Activated T-helper 1 cell treated with Interleukin-2 at 50 U/mL for 16 hours (primary cell): ENCODE measurements at places on chromosomes 2 and 18.

DNA sequence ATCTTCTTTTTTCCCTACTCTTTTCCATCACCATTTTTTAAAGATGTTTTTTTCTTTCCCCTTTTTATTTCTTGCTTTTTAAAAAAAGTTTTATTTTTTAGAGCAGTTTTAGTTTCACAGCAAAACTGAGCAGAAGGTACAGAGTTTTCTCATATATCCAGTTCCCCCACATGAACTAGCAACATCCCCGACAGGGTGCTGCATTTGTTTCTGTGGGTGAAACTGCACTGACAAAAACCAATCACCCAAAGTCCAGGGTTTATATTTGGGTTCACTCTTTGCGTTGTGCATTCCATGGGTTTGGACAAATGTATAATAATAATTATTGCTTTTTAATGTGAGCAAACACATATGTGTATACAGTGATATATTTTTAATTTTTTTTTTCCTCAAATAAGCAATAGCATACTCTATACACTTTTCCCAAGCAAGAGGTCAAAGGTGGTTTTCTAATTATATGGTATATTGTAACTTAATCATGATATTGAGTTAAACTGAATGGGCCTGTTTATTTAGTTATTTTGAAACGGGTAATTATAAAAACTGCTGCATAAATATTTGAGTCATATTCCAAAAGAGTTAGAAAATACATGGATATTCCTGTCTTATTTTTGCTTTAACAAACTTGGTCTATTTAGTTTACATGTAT lies 50.3 kb downstream of the NCK2 start:
- no peak for DNase-seq

DNA sequence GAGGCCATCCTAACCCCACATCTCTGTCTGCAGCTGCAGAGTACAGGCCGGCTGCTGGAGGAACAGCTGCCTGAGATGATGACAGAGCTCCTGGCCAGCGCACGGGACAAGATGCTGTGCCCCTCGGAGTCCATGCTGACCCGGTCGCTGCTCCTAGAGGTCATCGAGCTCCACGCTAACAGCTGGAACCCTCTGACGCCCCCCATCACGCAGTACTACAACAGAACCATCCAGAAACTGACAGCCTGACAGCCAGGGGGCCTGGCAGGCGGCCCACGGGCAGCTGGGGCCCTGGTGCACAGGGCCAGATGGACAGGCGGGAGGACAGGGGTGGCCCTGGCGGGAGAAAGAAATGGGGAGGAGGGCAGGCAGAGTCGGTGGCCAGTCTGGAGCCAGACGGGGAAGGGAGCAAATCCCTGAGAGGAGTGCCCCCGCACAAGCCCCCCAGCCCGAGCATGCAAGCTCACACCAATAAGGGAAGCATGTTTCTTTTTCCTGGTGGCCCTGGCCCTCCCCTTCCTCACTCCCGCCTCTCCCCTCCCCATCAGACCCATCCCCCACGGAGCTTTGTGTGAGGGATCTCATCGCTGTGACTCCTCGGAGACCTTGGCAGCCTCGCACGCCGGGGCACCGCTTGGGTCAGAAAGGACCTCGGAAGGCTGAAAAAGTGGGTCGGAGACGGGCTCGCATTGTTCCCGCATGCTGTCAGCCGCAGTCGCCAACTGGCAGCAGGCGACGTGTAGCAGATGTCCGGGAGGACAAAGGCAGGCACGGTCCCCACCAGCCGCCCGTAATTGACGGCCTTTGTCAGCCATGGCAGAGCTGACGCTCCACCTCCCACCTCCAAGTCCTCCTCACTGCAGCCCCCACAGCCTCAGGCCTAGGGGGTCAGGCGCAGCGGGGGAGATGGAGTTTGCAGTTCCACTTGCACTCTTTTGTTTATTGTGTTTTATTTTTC lies 91.2 kb downstream of the SMAD7 start:
- DNase-seq, result no peak

- no peak for DNase-seq
These were observed 56.4 kb downstream of the LPIN1 start for GRCh38 chr2:11802782-11803191.

DNA sequence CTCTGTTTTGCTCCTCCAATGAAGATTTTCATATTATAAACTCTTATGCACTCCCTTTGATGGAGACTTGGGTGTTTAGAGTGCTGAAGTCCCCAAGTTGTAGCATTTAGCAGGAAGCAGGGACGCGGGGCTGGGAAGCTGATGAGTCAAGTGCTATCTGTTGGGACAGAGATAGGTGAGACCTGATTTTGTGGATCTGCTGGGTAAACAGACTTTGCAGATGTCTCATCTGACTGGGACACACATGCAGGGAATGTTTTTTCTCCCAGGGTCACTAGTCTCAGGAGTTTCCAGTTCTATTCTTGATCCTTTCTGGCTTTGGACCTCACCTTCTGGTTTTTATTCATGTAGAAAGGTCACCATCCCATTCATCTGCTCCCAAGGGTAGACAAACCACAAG lies 79.7 kb upstream of the ACAA2 start:
- DNase-seq, result no peak

GRCh38 chr18:79698668-79699335 lies 19.2 kb downstream of the CTDP1 start:
- no peak for DNase-seq

DNA sequence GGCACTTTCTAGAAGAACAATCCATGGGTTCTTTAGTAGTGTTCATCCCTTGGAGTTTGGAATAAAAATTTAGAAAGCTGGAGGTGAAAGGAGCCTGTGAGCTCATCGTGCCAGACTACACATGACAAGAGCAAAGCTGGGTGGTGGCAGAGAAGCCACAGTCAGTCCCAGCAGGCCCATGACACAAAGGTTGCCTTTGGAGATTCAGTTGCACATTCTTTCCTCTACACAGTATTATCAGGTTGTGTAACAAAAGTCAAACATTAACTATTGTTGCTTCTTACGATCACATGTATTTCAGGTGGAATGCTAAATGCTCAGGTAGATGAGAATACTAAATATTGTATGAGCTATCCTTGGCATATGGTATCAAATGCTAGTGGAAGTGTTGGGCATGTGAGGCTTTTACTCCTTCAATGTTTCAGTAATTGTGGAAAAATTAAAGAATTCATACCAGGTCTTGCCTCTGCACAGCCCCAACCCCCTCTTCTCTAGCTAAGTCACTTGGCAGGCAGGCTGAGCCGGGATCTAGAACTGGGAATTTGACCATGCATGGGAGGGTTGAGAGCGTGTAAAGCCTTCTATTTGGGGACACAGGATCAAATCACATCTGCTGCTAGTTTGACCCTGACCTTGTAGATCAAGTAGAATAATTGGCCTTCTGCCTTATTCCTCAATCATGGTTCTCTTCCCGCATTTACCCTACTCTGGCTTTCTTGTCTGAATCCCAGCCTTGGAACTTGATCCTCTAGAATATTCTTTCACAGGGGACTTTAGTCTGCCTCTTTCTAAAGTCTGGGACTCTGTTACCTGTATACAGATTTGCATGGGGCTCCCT lies 230.9 kb downstream of the GCA start:
- DNase-seq, result no peak

- no peak for DNase-seq
These were observed 352.6 kb downstream of the RBM43 start for GRCh38 chr2:150909090-150909489.

GRCh38 chr2:207930747-207931146 lies 94.6 kb downstream of the PLEKHM3 start:
- DNase-seq, result no peak

- no peak for DNase-seq
These were observed 81.6 kb upstream of the CTDP1 start for GRCh38 chr18:79597831-79598632.

DNA sequence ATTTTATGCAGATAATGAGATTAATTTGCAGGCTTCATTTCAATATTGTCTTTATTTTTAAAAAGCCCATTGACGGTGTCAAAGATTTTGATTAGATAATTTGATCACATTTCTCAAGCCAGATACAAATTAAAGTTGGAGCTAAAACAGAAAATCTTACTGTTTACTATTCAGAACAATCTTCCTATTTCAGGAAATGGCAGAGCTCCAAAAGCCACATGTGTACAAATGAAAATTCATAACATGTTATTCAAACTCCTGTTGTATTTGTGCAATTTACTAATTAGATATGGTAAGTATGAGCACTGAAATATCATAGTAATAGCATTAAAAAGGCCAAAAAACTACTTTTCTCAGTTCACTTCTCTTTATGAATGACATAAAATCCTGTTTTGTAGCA lies 682.9 kb downstream of the KCNJ3 start:
- DNase-seq, result no peak

- no peak for DNase-seq
These were observed 113.3 kb upstream of the EPC2 start for GRCh38 chr2:148531235-148531634.

- DNase-seq, result no peak
These were observed 42.7 kb downstream of the EPAS1 start for GRCh38 chr2:46339676-46340459.

- no peak for DNase-seq
These were observed 32.2 kb upstream of the RBM44 start for GRCh38 chr2:237766340-237766739.

DNA sequence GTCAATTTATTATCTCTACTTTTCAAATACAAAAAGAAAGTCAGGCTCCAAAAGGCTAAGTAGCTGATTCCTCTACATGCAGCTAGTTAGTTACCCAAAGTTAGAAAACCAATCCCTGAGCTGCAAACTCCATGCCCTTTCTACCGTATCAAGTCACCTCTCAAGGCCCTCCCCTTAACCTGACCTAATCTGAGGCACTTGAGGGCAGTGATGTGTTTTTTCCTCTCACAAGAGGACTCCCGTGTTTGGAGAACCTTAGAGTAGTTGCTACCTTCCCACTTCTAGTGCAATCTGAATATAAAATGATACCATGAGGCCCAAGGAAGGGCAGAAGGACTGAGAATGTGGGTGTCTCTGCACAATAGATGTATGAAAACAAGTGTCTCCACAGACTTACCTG lies 907.9 kb upstream of the CELF4 start:
- DNase-seq, result no peak

DNA sequence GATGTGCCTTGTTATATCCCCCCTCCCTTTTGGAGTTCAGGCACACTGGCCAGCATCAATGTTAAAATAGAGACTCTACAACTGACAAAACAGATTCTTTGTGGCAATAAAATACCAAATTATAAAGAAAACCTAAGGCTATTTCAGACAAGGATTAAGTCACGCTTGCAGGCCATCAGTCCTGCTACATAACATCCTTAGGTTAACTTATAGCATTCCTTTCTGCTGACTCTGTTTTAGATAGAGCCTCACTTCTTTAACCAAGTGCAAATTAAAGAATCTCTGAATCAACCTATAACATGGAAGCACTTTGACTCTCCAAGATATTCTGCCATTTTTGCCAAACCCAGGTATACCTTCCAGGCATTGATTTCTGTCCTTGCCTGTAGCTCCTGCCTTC lies 784.6 kb downstream of the RNF144A start:
- no peak for DNase-seq

GRCh38 chr2:177422271-177422670 lies 29.7 kb downstream of the AGPS start:
- DNase-seq, result no peak

GRCh38 chr18:35547008-35547605 lies 34.4 kb upstream of the GALNT1 start:
- no peak for DNase-seq

- no peak for DNase-seq
These were observed 30.7 kb downstream of the FBXO15 start for GRCh38 chr18:74116633-74117554.

DNA sequence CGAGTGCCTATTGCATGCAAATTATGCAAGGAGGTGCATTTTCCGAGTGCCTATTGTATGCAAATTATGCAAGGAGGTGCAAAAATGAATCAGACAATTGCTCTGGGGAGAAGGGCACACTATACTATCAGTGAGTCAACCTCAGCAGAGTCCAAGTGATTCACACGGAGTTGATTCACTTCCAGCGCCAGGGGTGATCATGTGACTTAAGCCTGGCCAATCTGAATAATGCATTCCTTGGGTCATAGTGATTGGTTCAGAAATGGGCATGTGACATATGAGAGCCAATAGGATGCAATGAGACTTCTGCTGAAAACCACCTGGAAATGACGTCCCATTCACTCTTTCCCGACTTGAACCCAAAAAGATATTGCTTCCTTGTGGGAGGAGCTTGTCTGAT lies 152.2 kb downstream of the DAW1 start:
- DNase-seq, result no peak

- no peak for DNase-seq
These were observed 11.5 kb upstream of the FEZ2 start for GRCh38 chr2:36609507-36609906.

DNA sequence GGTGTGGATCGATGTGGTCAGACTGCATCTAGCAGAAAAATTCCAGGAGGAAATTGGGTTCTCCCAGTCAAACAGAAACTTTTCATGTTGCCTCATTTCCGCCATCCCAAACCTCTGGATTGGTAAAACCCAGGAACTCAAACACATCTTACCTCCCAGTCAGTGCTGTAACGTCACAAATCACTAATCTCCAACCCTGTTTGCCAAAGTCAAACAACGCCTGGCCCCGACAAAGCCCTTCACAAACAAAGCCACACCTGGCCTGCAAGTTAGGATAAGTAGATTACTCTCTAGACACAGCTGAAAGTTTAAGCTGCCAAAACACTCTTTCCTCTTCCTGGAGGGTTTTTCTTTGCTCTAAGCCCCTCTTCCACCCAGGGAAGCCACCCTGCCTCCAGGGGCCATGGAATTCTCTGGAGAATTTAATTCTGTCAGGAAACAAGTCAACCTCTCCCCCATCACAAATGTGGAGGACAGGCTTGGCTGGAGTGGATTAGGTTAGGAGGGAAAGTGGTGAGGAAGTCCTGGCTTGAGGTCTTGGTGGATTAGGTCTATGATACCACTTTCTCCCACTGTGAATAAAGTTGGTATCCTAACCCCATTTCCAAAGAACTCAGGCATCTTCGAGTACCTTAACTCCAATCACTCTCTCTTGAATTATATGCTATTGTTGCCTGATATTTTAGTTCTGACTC lies 86.7 kb downstream of the LYPD6B start:
- no peak for DNase-seq

GRCh38 chr2:133541376-133541775 lies 26.9 kb downstream of the NCKAP5 start:
- no peak for DNase-seq

- no peak for DNase-seq
These were observed 171.9 kb downstream of the FHOD3 start for GRCh38 chr18:36469461-36469860.

GRCh38 chr18:45137087-45137419 lies 456.4 kb downstream of the SETBP1 start:
- no peak for DNase-seq

DNA sequence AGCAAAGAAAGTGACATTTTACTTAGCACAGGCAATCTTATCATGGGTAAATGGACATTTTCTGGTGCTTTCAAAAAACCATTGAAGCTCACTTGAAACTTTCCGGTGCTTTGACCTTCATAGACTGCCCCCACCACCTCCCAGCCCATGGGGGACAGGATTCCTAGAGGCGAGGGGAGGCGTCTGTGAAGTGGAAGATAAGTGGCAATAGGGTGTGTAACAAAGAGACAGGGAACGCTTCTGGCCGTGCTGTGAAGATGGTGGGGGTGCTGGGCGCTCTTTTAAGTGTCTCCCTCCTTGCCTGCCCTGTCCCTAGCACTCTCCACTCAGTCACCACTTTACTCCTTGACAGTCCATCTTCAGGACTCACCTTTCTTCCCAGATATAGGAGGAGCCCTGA lies 23.4 kb upstream of the GMPPA start:
- no peak for DNase-seq

GRCh38 chr2:74744731-74745515 lies 89.0 kb upstream of the HK2 start:
- DNase-seq, result no peak

GRCh38 chr2:20304411-20304810 lies 46.2 kb downstream of the PUM2 start:
- no peak for DNase-seq
